Adrenal gland (tissue), 19 donors: ENCODE measurements at places on chromosomes 4 and X.

DNA sequence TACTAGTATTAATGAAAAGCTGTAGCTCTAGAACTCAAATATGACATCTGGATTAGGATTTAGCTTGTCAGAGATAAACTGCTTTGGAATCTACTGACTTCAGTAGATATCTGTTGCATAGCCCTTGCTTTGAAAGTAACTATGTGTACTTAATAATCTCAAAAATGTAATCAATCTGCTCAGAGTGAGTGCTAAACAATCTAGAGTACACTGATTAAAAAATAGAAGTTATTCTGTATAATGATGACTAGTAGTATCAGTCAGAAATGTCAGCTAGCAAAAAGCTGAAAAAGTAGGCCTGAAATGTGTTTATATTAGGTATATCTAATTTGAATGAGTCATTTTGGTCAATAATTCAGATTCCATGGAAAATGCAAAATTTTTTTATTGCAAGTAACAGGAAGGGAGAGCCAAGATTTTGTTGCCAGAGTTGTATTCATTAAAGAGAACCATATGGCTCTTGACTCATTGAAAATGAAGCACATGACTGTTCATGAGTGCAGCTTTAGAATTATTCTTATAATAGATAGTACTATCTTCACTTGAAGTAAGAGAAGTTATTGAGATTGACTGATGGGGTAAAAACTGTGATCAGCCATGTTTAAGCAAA, 20.0 kb downstream of the CLCN3 start:
- DNase-seq, result no peak

- no peak for DNase-seq
Measured at GRCh38 chr4:112550728-112551127, 34.7 kb upstream of the NEUROG2 start.

DNA sequence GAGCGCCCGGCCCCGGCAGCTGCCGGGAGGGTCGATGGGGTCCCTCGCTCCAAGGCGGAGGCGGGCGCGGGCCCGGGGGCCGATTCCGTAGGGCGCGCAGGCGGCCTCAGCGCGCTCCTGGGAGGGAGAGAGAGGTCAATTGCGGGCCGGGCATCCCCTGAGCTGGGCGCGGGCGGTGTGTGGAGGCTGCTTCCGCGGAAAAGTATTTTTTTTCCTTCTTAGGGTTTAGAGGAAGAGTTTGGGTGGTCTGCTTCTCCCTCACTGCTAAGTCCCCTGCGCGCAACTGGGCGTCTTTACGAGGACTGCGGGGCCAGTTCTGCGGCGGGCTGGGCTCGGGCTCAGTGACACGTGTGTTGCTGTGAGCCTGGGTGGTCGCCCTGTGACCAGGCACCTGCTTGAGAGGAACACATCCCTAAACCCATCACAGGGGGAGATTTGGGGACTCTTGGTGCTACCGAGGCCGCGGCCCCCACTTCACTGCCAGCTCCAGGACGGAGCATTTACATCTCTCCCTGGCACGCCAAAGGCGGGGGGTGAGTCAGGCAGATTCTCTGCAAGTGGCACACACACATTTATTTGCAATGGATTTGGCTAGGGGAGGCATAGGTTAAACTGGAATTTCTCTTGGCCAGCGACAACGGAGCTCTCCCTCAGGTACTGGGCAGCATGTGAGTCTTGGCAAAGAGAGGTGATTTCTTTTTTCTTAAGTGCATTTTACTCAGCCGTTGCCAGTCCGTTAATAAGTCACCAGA, 151.2 kb upstream of the SLC4A4 start:
- DNase-seq, result no peak

DNA sequence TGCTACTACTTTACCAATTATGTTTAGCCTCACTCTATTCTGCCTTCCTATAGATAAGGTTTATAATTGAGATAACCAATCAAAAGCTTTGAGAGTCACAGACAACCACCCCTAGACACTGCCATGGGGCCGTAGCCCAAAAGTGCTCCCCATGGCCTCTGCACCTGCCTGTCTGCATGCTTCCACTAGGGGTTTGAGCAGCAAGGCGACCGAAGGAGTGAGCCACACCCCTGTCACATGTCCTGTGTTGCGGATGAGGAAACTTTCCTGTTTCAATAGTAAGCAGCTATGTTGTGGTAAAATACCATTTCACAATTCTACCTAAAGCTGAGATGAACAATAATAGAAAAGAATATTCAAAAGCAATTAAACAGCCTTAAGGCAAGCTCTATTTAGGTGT, 856.0 kb upstream of the FRG1 start:
- no peak for DNase-seq

DNA sequence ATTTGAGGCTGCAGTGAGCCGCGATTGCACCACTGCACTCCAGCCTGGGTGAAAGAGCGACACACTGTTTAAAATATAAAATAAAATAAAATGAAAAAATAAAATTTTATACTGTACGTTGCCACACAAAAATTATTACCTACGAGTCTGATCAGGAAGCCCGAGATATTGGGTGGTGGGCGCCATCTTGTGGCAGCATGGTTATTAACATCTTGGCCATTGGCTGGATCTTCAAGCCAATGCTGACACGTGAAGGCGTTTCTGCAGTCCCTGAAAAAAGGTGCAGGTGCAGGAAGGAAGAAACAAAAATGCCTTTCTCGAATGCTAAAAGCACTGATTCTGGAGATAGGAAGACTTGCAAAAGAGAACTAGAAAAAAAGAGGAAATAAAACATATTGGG, 4.9 kb upstream of the TLR8 start:
- DNase-seq, result peak; percentile 79

DNA sequence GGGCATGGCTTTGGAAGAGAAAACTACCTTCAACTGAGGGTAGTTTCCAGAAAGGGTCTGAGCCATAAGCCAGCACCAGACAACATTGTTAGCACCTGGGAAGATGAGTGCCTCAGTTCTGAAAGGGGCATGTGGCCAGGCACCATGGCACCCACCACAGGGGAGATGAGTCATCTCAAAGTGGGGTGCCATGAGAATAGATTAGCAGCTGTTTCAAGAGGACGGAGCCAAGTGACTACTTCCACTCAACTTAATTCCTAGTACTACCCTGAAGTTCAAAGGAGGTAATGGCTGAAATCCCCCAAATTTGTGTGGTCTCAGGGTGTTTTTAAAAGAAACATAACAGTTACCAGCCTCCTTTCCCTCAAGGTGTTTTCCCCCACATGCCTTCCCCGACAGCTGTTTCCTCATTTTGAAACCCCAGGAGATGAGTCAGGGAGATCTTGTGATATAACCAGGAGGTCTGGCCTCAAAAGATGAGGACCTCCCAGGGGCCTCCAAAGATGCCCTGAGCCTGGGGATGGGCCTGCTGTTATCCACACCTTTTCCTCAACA, 27.8 kb upstream of the FTHL17 start:
- DNase-seq, result no peak

GRCh38 chr4:156635051-156635450, 336.5 kb downstream of the PDGFC start:
- no peak for DNase-seq

- DNase-seq, result peak; percentile 30
Measured at GRCh38 chr4:123804196-123804721, 407.7 kb downstream of the SPRY1 start.

- DNase-seq, result no peak
Measured at GRCh38 chr4:77538144-77538543, 67.5 kb upstream of the CXCL13 start.

DNA sequence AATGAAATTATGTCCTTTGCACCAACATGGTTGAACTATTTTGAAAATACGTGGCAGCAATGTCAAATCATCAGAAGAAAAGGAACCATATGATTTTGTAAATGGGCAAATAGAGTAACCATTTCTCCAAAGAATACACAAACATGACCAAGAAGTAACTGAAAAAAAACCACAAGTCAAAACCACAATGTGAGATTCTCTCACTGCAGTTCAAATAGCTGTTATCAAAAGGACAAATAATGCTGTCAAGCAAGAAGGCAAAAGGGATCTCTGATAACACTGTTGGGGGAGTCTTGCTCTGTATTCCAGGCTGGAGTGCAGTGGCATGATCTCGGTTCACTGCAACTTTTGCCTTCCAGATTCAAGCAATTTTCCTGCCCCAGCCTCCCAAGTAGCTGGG, 280.8 kb upstream of the ZCCHC13 start:
- DNase-seq, result no peak

- DNase-seq, result no peak
Measured at GRCh38 chrX:44953734-44954502, 80.9 kb downstream of the KDM6A start.

DNA sequence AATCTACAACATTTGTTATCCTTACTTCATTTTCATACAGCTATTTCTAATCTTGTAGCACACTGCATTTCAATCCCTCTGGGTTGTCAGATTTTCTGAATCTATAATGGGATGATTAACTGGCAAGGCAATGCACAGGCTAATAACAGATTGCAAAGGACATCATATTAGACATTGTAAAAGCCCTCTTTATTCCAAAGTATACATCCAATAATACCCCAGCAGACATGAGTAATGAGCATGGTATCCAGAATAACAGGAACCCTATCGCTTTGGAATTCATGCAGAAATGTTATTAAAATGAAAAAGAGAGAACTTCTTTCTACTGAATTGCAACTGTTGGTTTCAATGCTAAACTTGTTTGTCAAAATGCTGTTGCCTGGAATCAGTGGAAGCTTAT, 122.9 kb downstream of the C4orf33 start:
- DNase-seq, result no peak
